ENCODE measurements at places on chromosomes 7 and 10.

GRCh38 chr10:16436367-16436757, 448 bp upstream of the PTER start:
- DNase-seq, result no peak

- DNase-seq, result no peak
These were observed 22.7 kb upstream of the IKZF1 start for GRCh38 chr7:50281680-50282445.

GRCh38 chr7:150753826-150754603, 16.8 kb downstream of the GIMAP5 start:
- no peak for DNase-seq

- DNase-seq, result no peak
These were observed 128.7 kb upstream of the LYZL1 start for GRCh38 chr10:29160150-29160617.

- no peak for DNase-seq
These were observed 58.1 kb upstream of the DGKI start for GRCh38 chr7:137904833-137905232.

- DNase-seq, result no peak
These were observed 74.6 kb upstream of the TMEM106B start for GRCh38 chr7:12136523-12136922.

- DNase-seq, result no peak
These were observed 14.4 kb downstream of the TAS2R41 start for GRCh38 chr7:143492043-143492471.

- peak; percentile 95 for DNase-seq
These were observed 11.2 kb downstream of the IL2RA start for GRCh38 chr10:6050801-6051445.

All from central memory CD4-positive, alpha-beta T cell (primary cell).